IPS DF 6.9 (cell line): ENCODE measurements at places on chromosomes 6 and 20.

GRCh38 chr20:46938434-46938833 is 43.8 kb downstream of the EYA2 start:
- no peak for DNase-seq

GRCh38 chr6:73558624-73559398 is 38.0 kb upstream of the EEF1A1 start:
- DNase-seq = no peak

- peak; percentile 47 for DNase-seq
These were observed 14.4 kb upstream of the HLA-DQA1 start for GRCh38 chr6:32622545-32623401.

DNA sequence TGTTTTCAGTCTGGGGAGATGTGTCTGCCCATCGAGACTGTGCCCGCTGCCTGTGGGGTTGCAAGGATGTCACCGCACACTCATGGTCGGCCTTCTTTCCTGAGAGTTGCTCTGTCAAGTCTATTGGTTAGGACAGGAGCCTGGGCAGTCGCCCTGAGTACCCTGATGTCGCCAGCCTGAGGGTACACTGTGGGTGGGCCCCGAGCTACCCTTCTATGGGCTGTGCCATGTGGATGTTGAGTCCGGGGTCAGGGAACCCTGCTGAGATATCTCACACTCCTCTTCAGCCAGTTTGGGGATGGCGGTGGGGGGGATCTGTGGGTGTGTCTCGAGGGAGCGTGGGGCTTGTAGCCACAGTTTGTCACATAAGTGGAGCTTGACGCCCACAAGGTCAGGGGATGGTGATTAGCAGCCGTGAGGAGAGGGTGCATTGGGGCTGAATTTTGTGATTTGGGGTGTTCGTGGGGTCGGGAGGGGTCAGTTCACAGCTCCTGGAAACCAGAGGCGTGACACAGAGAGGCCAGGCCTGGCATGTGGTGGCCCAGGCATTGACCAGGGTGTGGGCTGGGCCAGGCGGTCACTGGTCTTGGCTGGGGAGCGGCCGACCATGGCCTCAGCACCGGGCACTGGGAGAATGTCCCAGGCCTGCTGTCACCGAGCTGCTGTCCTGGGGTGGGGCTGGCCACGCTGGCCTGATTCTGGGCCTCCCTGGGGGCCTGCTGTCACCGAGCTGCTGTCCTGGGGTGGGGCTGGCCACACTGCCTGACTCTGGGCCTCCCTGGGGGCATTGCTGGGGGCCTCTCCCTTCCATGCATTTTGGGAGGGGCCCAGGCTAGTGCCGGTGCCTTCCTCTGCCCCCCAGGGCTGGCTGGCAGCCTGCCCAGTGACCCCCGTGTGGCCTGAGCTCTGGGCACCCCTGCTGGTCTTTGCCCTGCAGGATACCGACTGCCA is 1.6 kb upstream of the NPBWR2 start:
- no peak for DNase-seq

DNA sequence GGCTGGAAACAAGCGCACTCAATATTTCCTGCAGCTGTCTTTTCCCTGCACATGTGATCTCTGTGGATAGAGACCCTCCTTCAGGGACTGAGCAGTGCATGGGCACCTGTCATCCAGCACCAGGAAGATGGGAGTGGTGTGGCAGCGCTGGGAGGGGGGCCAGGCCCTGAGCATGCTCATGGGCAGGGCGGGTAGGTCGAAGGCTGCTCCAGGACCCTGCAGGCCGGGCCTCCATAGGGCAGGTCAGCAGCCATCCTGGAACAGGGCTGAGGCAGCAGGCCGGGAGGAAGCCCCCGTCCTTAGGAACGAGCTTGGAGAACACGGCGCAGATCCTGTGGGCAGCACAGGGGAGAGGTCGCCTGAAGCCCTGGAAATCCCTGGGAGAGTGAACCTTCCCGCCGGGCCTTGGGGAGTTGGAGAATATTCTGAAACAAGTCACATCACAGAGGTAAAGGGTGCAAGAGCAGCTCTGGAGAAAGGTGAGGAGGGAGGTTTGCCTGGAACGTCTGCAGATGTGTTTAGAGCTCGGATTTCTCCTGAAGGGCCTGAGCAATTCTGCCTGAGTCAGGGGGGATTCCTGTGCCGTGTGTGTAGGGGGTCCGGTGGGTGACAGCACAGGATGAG is 133.2 kb downstream of the SMOC2 start:
- no peak for DNase-seq

DNA sequence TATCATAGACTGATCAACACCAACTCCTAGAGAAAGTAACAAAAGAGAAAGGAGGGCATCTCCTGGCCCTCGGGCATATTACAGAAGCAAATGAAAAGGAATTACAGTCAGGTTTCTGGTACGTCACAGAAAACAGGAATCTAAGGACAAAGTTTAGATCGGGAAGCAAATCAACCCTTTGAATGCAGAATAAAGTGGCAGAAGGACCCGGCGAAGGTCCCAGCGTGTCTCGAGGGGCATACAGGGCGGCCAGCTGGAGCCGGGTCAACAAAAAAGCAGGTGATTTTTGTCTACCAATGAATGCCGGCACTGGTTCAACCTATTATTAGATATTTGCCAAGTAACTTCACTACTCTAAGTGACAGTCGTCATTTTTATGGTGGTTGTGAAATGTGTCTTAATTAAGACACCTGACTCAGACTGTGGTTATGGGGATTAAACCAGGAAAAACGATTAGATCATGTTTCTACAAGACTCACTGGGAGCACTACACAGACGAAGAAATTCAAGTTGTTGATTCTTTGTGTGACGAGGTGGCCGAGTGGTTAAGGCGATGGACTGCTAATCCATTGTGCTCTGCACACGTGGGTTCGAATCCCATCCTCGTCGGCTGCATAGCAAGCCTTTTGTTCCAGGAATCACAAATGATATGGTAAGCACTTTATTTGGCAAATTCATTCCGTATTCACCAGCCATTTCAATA is 12.4 kb upstream of the ZSCAN9 start:
- peak; percentile 52 for DNase-seq
